ENCODE measurements at places on chromosomes 13 and 19.

DNA sequence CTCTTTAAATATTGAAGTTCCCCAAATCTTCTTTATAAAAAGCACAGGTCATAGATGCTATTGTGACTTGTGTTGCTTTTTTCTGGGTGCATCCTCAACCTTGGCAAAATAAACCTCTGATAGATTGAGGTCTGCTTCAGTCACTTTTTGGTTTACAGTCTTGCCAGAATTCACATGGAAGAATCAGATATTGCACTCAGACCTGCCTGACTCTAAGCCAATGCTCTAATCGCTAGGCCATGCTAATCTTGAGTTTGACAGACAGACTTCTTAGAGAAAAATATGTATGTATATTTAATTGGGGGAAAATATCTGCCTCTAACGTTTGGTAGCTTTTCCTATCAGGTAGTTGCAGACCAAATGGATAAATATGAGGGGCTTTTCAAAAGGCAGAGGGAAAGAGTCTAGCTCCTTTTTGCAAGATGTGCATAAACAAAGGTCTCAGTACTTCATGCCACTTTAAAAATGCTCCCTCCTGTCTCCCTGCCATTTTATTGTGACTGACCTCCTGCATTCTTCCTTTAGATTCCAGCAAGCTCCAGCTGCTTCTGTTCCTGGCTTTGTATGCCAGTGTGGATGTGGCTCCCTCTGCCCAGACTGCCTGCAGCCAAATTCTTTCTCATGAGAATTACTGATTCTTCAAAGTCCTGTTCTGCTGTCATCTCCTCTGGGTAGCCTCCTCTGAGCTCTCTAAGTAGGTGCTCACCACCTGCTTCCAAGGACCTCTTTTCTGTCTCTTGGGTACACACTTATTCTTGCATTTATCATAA lies 42.4 kb upstream of the RFC3 start:
- no peak for DNase-seq

GRCh38 chr13:111130116-111130508 lies 15.0 kb downstream of the ARHGEF7 start:
- DNase-seq, result no peak

- DNase-seq, result no peak
These were observed 72.5 kb downstream of the ZNF708 start for GRCh38 chr19:21256722-21257121.

DNA sequence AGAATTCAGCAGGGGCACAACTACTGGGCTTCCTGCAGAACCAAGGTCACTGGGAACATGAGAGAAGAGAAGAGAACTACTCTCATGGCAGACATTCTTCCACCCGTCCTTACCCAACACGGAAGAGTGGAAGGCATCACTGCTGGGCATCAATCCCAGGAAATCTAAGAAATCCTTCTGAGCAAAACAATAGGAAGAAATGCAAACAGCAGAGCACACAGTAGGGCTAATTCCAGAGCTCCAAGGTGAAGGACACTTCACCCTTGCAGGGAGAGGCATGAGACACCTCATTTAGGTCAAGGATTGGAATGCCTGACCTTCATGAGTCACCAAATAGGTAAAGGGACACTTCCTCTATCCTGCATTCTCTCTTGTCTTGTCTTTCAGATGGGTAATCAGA lies 2.8 kb downstream of the ERVV-2 start:
- DNase-seq, result no peak

- DNase-seq, result no peak
These were observed 243.6 kb upstream of the CSNK1A1L start for GRCh38 chr13:37348916-37349643.

GRCh38 chr13:105961438-105961837 lies 574.0 kb downstream of the EFNB2 start:
- no peak for DNase-seq

DNA sequence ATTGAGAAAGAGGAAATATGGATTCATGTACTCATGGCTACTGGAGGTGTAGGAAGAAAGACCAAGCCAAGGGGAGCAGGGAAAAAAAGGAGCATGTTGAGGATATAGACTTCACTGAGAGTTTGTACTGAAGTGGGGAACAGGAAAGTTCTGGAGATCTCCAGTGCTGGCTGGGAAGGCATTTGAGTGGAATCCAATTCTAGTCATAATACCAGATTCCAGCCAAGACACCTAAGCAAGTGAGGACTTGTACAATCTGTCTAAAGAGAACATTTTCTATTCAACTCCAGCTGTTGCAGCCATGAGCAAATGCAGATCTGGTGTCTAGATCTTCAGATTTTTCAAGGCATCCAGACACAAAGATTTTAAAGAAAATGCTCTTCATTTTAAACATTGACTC lies 412.5 kb downstream of the OXGR1 start:
- no peak for DNase-seq

DNA sequence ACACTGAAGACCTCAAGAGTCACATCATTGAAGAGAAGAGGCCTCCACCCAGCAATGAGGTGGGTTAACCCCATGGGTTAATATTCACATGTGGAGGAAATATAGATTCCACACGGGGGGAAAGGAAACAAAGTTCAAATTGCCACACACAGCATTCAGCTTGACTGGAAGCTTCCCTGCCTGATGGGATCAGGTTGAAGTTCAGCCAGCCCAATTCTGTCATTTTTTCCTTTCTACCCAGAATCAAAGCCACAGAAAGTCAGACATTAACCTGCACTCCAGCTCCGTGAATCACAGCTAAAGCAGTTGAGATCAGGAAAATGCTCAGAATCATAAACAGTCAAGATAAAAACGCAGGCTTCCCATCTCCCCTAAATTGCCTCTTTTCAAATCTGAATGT lies 208.7 kb upstream of the OBI1 start:
- no peak for DNase-seq

GRCh38 chr19:49067554-49067953 lies 2.9 kb upstream of the NTF4 start:
- no peak for DNase-seq

DNA sequence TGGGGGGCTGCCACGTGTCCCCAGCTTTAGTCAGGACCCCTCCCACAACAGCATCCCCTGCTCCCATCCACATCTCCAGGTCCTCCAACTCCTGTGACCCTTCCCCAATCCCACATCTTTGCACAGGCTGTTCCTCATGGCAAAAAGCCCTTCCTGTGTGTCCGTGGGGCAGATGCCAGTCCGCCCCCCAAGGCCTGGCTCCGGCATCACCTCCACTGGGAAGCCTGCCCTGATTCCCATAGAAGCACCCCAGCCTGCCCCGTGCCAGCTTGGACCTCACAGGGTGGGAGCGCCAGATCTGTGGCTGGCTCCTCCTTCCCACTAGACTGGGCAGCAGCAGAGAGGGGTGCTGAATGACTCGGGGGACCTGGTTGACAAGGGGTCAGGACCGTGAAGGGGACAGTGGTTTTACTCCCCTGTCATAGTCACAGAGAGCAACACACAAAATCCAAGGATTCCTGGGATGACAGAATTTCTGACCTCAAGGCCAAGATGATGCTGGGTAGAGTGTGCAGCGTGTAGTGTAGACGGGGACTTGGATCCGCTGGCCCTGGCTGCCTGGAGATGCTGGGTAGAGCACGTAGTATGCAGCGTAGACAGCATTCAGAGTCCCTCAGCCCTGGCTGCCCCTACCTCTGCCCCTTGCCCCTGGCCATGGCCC lies 13.3 kb downstream of the KLF2 start:
- DNase-seq, result no peak

GRCh38 chr19:35120492-35120891 lies 4.9 kb downstream of the FXYD3 start:
- DNase-seq, result no peak

DNA sequence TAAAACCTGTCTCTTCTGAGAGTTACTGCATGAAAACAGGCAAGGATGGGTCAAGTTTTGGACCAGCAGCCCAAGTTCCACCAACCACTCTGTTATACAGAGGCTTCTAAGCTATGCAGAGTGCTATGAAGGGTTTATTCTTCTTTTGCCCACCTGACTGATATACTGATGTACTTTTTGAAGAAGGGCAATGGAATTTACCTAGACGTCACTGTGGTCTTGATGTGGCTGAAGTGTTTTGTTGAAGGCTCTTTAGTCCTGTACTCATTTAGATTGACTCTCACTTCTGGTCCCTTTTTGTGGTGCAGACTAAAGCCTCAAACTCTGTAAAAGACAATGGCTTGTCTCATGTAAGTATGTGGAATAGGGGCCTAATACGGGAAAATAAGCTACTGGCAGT lies 92.0 kb downstream of the DGKH start:
- no peak for DNase-seq

All from urothelium cell line (cell line).